ENCODE measurements at places on chromosomes 1 and 21.

DNA sequence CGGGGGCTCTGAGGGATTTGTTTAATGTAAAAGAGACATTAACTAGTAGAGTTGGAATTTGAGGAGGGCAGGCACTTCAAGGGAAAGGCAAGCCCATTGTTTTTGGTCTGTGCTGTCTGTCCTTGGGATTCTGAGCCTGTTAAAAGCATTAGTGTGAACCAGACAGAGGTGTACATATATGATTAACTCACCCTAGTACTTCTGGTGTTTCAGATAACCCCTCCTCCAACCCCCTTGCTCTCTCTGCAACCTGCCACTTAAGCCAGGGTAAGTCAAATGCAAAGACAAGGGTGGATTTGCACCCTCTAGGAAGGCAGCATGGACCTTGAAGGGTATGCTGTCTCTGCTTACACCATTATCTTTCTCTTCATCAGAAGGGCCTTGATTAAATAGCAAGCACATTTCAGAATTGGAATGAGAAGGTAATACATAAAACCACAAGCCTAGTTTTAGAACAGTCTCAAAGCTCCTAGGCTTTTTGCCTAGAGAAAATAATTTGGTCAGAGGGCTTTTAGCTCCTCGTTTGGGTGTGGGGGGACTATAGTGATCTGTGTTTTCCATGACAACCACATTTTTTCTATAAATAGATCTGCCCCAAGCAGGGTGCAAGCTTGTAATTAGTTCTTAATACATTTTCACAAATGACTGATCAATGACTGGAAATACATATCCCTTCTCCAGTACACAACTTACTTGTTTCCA is 120.7 kb upstream of the SGIP1 start:
- DNase-seq, result no peak

DNA sequence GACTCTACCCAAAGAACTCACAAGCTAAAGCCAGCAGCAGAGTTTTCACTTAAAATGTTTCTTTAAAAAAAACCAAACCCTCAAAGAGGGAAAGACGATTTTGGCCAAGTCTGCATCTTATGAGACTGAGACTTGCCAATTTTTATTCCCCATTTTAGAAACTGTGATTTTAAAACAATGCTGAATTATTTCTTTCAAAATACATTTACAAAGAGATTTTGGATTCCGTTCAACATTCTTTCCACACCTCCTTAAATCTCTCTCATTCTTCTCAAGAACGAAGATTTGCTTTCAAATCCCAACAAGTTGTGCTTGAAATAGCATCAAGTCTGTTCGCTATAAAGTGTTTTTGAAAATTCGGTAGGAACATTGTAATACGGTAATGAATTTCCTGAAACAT is 133.9 kb upstream of the VANGL1 start:
- no peak for DNase-seq

GRCh38 chr1:208254376-208254775 is 10.2 kb upstream of the PLXNA2 start:
- no peak for DNase-seq

GRCh38 chr1:102550729-102551384 is 554.1 kb upstream of the OLFM3 start:
- DNase-seq, result no peak

- DNase-seq, result no peak
Measured at GRCh38 chr1:20619999-20620398, 13.3 kb upstream of the PINK1 start.

DNA sequence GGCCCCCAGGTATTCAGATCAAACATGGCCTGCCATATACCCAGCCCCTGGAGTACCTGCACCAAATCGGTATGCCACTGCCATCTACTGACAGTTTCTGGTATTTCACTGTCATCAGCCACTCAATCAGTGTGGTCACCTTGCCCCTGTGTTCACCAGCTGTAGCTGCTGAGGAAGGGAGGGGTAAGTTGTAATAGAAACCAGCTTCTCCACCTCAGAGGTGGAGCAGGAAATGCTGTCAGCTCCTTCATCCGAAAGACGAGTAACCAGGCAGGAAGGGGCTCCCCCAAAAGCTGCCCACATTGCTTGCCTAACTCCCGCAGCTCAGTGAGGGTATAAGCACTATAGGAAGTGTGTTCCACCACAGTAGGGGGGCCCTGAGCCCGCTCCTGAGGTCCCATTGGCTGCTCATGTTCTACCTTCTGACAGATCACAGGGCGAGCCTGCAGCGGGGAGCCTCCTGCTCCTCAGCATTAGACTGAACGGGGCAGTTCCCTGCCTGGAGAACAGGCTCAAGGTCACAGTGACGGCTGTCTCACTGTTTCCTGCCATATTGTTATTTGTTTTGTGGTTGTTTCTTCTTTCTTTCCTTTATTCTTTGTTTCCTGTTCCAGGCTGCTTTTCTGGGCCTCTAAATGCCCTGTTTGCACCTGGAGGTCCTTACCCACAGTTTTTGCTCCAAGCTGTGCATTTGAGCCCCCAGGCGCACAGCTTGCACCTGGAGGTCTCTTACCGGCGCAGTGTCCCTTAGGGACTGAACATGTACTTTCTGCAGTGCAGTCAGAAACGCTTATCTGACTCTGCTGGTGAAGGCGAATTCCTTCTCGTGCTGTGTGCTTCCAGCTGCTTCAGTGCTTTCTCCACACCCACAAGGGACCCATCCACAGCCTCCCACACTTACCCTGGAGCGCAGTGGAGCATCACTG is 1638.3 kb downstream of the MRPL39 start:
- DNase-seq, result peak; percentile 58

GRCh38 chr1:232130815-232131480 is 499.0 kb downstream of the SIPA1L2 start:
- no peak for DNase-seq

DNA sequence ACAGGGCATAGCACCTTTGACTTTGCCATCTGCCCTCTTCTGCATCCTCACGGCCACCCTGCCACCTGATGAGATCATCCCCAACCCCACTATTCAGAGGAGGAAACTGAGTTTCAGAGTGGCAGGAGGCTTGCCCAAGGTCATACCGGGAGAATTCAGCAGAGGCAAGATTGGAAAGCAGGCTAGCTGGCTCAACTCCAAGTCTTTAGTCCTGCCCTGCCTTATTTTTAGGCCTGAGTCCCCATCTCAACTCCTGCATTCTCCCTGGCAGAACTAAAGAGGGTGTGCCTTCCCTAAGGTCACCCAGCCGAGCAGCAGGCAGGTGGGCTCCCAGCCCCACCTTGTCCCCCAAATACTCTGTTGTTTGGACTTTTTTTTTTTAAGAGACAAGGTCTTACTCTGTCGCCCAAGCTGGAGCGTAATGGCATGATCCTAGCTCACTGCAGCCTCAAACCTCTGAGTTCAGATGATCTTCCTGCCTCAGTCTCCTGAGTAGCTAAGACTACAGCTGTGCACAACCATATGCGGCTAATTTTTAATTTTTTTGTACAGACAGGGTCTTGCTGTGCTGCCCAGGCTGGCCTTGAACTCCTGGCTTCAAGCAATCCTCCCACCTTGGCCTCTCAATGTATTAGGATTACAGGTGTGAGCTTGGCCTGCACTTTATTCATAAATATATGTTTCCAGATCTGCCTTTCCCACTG is 13.8 kb upstream of the FGR start:
- no peak for DNase-seq

GRCh38 chr1:220572416-220572815 is 44.5 kb downstream of the MARK1 start:
- DNase-seq, result no peak

DNA sequence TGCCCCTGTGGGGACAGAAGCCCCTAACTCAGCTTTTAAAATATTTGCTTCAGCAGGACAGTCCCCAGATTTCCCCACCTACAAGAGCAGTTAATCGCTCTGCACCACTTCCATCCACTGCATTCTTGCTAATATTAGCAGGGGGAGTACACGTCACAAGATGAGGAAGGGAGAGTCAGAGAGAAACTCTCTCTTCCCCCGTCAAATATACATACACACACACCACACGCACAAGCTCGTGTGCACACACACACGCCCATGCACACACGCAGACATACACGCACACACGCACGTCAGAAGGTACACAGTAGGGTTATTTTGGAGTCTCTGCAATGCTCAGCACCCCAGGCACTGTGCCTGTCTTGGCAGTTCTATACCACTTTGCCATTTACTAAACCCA is 2.1 kb downstream of the CLCA1 start:
- no peak for DNase-seq

DNA sequence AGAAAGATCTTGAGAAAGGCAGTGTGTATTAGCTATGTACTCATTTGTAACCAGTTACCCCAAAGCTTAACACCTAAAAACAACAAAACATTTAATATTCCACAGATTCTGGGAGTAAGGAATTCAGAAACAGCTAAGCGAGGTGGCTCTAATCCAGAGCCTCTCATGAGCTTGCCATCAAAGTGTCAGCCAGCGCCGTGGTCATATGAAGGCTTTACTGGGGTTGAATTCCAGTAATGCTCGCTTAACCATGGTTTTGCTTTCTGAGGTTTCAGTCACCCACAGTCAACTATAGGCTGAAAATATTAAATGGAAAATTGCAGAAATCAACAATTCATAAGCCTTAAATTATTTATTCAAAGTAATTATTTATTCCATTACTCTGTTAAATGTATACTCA is 101.8 kb downstream of the CLIC6 start:
- no peak for DNase-seq

DNA sequence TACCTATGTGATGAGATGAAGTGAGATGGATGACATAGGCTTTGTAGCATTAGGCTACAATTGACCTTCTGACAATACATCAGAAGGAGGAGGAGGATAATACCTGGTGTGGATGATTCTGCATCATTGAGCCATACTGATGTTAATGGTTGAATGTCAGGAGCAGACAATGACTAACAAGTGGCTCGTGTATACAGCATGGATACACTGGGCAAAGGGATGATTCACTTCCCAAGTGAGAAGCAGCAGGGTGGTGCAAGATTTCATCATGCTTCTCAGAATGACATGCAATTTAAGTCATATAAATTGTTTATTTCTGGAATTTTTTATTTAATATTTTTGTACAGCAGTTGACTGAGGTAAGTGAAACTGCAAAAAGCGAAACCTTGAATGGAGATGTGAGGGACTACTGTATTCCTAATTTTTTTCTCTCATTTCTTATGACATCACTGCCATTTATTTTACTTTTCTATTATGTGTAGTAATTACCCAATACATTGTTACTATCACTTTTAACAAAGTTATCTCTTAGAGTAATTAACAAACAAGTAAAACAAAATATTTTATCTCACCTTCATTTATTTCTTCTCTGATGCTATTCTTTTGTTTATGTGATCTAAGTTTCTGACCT is 34.4 kb upstream of the COP1 start:
- no peak for DNase-seq

GRCh38 chr21:35428489-35428888 is 379.4 kb upstream of the RUNX1 start:
- DNase-seq, result peak; percentile 41

- DNase-seq, result no peak
Measured at GRCh38 chr1:235015291-235015985, 113.2 kb downstream of the TOMM20 start.

GRCh38 chr1:154400381-154400801 is 4.8 kb upstream of the IL6R start:
- DNase-seq, result no peak

- no peak for DNase-seq
Measured at GRCh38 chr1:17927952-17928351, 172.8 kb downstream of the ACTL8 start.

DNA sequence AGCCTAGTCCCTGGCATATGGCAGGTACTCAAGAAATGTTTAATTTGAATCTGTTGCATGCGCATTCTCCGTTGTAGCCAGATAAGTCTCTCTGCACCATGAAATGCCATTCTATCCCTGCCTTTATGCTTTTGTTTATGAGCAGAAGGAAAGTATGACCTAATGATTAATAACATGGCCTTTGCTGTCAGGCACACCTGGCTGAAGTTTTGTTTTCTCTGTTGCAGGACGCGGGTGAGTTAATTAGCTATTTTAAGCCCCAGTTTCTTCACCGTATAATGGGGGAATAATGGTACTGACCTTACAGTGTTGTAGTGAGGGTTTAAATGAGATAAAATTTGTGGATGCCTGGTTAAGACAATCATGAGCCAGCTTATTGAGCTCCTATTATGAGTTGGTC is 87.7 kb downstream of the ST6GALNAC3 start:
- DNase-seq, result no peak

DNA sequence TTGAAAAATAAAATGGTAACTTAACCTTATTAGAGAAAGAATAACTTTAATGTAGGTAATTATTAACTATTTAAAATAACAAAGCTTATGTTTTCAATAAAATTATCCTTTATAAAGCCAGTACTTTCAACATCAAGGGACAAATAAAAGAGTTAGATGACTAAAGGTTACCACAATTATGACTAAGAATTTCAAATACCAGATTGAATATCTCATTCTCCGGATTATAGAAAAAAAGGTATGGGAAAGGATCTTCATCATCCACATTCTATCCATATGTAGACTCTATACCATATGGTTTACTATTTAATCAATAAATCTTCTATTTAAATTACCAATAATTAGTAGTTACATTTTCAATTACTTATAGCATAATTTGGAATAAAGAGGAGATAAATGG is 62.8 kb downstream of the TOR3A start:
- DNase-seq, result no peak

- no peak for DNase-seq
Measured at GRCh38 chr1:160193832-160194736, 3.7 kb downstream of the CASQ1 start.

DNA sequence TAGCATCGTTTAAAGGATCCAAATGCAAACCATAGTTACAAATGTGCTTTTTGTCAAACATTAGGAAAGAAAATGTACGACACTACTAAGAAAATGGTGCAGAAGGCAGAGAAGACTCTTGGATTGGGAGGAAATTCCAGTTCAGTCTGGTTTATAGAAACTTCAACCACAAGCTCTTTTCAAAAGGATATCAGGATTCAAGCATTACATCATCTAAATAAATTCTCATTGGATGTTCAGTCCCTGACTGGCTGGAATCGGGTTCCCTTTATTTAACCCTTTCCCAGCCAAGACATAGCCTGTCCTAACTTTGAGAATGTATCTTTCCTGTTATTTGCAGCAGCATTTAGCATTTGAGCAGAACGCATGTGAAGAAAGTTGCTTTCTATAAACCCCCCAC is 184.6 kb downstream of the LMO4 start:
- DNase-seq, result no peak

GRCh38 chr1:71738910-71739309 is 543.4 kb downstream of the NEGR1 start:
- no peak for DNase-seq

Measured in stimulated activated CD4-positive, alpha-beta T cell treated with anti-CD3 and anti-CD28 coated beads, Interleukin-4, amount 100 ng/mL, for 4 hours (primary cell).